ENCODE measurements at places on chromosomes 1 and 21.

- no peak for DNase-seq
Observed at GRCh38 chr1:197336571-197336970, 68.5 kb downstream of the CRB1 start.

- peak; percentile 28 for DNase-seq
Observed at GRCh38 chr1:211260141-211261107, 1.3 kb downstream of the RCOR3 start.

GRCh38 chr1:87449348-87449963 lies 120.8 kb downstream of the LMO4 start:
- DNase-seq: no peak

GRCh38 chr1:15830258-15830657 lies 17.2 kb upstream of the SPEN start:
- DNase-seq: no peak

GRCh38 chr1:22976461-22977243 lies 4.0 kb upstream of the LACTBL1 start:
- no peak for DNase-seq

- no peak for DNase-seq
Observed at GRCh38 chr1:95263450-95263849, 29.4 kb downstream of the RWDD3 start.

DNA sequence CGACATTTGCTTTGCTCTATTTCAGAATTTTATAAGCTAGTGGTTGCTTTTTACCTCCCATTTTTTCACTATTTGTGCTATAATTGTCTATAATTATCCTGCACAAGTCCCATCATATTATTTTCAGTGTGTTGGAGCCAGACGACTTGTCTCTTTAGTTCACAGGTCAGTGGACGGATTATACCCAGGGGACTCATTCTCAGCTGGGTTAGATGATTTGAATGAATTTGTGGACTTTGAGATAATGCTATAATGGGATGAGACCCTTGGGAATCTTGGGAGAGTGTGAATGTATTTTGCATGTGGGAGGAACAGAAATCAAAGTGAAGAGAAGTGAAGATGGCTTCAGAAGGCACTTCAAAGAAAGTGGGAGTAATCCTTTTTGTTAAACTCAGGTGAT lies 31.5 kb upstream of the KCNK1 start:
- no peak for DNase-seq
